ENCODE measurements at places on chromosomes 12 and 14.
A peak's percentile ranks its signal among the peaks of the same experiment; 100 is the strongest.

DNA sequence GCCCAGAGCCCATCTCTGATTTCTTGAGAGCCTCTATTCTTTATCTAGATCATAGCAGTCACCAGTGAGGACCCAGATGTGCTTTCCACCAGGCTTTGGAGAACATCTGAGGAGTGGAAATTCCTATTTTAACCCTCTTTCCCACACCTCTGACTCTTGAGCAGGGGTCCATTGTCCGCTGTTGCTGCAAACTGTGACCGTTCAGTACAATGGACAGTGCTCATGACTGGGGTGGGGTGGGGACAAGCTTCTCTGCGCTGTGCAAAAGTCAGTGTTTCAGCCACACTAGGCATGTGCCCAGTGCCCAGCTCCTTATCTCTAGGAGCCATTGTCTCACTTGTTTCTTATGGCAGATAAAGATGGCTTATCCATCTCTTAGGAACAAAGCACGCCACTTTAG, 16.9 kb upstream of the KRT7 start:
- H3K27ac ChIP-seq = no peak overlapping the region
- H3K27me3 ChIP-seq = peaks cover 74% of the 10 kb centered on the region
- H3K4me3 ChIP-seq = no peak overlapping the region

DNA sequence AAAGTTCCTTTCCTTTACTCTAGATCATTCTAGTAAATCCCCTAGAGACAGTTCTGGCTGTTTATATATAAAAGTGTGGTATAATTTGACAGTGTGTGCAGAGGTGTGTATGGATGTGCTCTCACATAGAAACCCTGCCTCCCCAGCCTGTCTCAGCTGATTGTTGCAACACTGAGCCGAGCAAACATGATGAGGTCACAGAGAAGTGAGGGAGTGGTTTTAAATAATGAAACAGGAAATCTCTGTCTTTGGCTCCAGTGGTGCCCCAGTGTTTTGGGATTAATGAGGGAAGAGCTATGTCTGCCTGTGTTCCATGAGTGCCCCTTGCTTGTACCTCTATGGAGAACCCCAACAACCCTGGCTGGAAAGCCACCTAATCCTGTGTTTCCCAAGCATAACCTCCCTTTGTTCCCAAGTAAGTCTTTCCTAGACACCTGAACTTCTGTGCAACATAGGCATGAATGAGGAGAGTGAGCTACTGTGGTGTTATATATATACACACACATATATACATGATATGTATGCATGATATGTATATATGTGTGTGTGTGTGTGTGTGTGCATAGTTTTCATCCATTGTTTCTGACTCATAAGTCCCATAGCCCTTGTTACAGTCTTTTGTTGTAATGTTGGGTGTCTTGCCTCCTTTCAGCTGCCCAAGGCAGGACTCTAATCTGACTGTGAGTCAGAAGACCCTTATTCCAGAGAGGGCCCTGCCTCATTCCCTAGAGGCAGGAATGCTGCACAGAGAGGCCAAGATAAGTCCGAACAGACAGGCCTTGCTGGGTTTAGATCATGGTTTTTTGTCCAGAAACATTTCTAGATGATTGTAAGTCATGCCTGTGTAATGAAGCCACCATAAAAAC, 18.0 kb downstream of the TRAF3 start:
- H3K27me3 ChIP-seq = no peaks in the 10 kb centered on the region
- peak; percentile 64 for DNase-seq
- H3K4me1 ChIP-seq = peaks cover 50% of the 10 kb centered on the region
- peaks cover 31% of the 10 kb centered on the region for H3K36me3 ChIP-seq

DNA sequence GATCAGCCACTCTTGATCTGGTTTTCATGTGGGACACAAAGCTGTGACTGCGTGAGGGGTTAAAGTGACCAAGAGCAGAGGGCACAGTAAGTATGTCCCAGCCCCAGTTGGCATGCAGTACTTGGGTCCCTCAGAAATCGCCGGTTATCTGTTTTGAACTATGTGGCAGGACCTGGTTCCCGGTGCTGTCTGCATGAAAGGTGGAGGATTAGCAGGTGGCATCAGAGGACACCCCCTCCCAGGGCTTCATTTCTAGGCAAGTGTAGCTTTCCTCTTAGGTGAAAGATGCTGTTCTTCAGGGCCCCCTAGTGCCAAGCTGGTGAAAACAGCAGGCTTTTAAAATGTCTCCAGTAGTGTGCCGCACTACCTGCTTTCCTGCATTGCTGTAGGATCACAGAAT, 57.1 kb downstream of the ATG14 start:
- peak overlapping the region; percentile 88 for H3K27ac ChIP-seq
- no peak overlapping the region for H3K4me3 ChIP-seq

GRCh38 chr14:61644834-61645233, 50.5 kb upstream of the HIF1A start:
- no peaks in the 10 kb centered on the region for H3K27me3 ChIP-seq
- H3K36me3 ChIP-seq = no peaks in the 10 kb centered on the region
- no peak for DNase-seq
- peaks cover 26% of the 10 kb centered on the region for H3K4me1 ChIP-seq
- H3K27ac ChIP-seq = no peak overlapping the region

GRCh38 chr12:96383991-96384390, 16.2 kb downstream of the CDK17 start:
- no peaks in the 10 kb centered on the region for H3K27me3 ChIP-seq
- no peak for DNase-seq
- H3K4me1 ChIP-seq = peaks cover 64% of the 10 kb centered on the region
- no peak overlapping the region for H3K27ac ChIP-seq
- no peak overlapping the region for H3K4me3 ChIP-seq

GRCh38 chr12:62681306-62681705, 214.7 kb downstream of the MON2 start:
- no peaks in the 10 kb centered on the region for H3K36me3 ChIP-seq
- peaks cover 21% of the 10 kb centered on the region for H3K27me3 ChIP-seq
- no peak overlapping the region for H3K4me3 ChIP-seq
- no peak for DNase-seq
- H3K4me1 ChIP-seq = no peaks in the 10 kb centered on the region
- H3K27ac ChIP-seq = no peak overlapping the region

DNA sequence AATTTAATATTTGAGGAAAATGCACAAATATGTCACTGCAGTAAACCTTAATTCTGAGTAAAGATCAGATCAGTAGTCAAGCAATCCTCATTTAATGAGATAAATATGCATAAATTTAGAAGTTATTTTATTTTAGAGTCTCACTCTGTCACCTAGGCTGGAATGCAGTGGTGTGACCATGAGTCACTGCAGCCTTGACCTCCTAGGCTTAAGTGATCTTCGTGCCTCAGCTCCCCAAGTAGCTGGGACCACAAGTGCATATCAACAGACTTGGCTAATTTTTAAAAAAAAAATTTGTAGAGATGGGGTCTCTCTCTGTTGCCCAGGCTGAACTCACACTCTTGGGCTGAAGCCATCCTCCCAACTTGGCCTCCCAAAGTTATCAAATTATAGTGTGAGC, 41.3 kb downstream of the LMO3 start:
- H3K27ac ChIP-seq = no peak overlapping the region
- H3K27me3 ChIP-seq = no peaks in the 10 kb centered on the region
- H3K4me1 ChIP-seq = no peaks in the 10 kb centered on the region
- DNase-seq = no peak
- no peaks in the 10 kb centered on the region for H3K36me3 ChIP-seq
- no peak overlapping the region for H3K4me3 ChIP-seq

- no peaks in the 10 kb centered on the region for H3K36me3 ChIP-seq
- no peak for DNase-seq
- peaks cover 63% of the 10 kb centered on the region for H3K27me3 ChIP-seq
- H3K4me1 ChIP-seq = peaks cover 24% of the 10 kb centered on the region
Observed at GRCh38 chr14:97217111-97217885, 420.1 kb downstream of the VRK1 start.

- no peak for DNase-seq
- H3K36me3 ChIP-seq = no peaks in the 10 kb centered on the region
- H3K27ac ChIP-seq = peak overlapping the region; percentile 4
- peaks cover 26% of the 10 kb centered on the region for H3K4me1 ChIP-seq
- no peak overlapping the region for H3K4me3 ChIP-seq
- H3K27me3 ChIP-seq = peaks cover 4% of the 10 kb centered on the region
Observed at GRCh38 chr12:89756585-89757398, 48.2 kb upstream of the ATP2B1 start.

- no peaks in the 10 kb centered on the region for H3K27me3 ChIP-seq
- H3K27ac ChIP-seq = no peak overlapping the region
- H3K4me1 ChIP-seq = no peaks in the 10 kb centered on the region
Observed at GRCh38 chr14:34438438-34438837, 23.6 kb downstream of the SPTSSA start.

- no peaks in the 10 kb centered on the region for H3K36me3 ChIP-seq
- no peak overlapping the region for H3K4me3 ChIP-seq
- H3K27ac ChIP-seq = no peak overlapping the region
- no peaks in the 10 kb centered on the region for H3K27me3 ChIP-seq
- H3K4me1 ChIP-seq = no peaks in the 10 kb centered on the region
- no peak for DNase-seq
Observed at GRCh38 chr12:103249607-103250006, 246.2 kb downstream of the C12orf42 start.

DNA sequence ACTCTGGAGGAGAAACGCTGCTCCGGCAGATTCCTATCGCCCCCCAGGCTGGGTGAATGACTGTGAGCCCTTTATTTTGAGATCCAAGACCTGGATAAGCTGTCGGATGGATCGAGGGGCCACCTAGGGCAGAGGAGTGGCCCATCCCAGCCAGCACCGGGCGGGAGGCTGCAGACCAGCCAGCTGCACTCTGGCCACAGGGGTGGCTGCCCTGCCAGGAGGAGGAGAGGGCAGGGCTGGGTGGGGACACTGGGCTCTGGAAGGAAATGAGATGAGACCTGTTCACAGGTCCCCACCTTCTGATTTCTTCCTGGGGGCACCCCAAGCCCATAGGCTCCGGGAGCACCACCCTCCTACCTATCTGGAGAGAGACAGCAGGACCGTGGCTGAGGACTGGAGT, 140.0 kb downstream of the PIWIL1 start:
- no peaks in the 10 kb centered on the region for H3K27me3 ChIP-seq
- no peak overlapping the region for H3K27ac ChIP-seq
- no peak for DNase-seq
- no peak overlapping the region for H3K4me3 ChIP-seq
- no peaks in the 10 kb centered on the region for H3K36me3 ChIP-seq

DNA sequence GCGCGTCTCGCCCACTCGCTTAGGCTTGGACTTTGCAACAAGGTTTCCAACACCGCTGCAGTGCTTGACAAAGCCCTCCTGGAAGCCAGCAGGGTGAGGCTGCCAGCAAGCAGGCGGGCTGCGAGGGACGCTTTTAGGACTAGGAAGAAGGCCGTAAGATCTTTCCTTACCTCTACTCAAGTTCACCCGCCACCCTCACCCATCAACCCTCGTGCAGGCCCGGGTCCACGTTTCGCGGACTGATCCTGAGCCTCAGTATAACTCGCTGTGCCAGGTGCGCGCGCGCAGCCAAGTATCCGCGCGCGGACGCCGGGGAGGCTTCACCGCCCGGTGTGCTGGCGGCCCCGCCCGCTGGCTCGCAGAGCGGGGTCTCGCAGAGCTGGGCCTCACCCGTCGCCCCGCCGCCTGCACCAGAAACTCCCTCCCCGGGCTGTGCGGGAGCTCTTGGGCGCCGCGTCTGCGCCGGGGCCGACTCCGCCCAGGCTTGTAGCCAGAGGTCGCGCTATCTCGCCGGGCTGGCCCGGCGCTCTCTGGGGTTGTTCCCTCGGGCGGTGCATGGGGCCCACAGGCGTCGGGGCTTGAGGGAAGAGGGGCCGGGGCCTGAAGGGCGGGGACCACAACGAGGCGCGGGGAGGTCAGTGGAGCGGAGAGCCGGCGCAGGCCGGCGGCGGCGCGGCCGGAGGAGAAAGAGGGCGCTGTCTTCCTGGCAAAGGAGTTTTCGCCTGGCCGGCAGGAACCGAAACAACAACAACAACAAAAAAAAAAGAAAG, 7.6 kb upstream of the SIX1 start:
- H3K4me1 ChIP-seq = peaks cover 33% of the 10 kb centered on the region
- H3K4me3 ChIP-seq = peak overlapping the region; percentile 73
- peaks cover 97% of the 10 kb centered on the region for H3K27me3 ChIP-seq
- H3K27ac ChIP-seq = no peak overlapping the region

DNA sequence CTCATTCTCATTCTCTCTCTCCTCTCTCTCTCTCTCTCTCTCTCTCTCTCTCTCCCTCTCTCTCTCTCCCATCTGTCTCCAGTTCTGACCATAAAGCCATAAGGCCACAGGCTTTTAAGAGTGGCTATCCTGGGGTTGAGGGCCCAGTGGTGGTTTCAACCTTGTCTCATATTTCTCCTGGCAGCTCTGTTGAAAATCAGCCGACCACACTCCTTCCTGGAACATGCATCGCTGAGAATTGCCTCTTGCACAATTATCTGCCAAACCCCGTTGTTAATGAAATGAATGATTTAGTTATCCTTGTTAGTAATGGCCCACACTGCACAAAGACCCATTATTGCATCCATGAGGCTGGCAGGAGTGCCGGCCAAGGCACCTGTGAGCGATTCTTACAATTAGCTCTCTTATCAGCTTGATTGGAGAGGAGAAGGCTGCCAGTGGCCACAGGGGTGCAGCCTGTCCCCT, 30.4 kb upstream of the KCNA5 start:
- H3K36me3 ChIP-seq = no peaks in the 10 kb centered on the region
- no peak overlapping the region for H3K27ac ChIP-seq
- DNase-seq = no peak
- H3K27me3 ChIP-seq = peaks cover 13% of the 10 kb centered on the region

- H3K36me3 ChIP-seq = peaks cover 84% of the 10 kb centered on the region
- H3K27ac ChIP-seq = peak overlapping the region; percentile 100
- peaks cover 98% of the 10 kb centered on the region for H3K4me1 ChIP-seq
- DNase-seq = peak; percentile 58
Observed at GRCh38 chr14:99258876-99259726, 12.9 kb downstream of the BCL11B start.

DNA sequence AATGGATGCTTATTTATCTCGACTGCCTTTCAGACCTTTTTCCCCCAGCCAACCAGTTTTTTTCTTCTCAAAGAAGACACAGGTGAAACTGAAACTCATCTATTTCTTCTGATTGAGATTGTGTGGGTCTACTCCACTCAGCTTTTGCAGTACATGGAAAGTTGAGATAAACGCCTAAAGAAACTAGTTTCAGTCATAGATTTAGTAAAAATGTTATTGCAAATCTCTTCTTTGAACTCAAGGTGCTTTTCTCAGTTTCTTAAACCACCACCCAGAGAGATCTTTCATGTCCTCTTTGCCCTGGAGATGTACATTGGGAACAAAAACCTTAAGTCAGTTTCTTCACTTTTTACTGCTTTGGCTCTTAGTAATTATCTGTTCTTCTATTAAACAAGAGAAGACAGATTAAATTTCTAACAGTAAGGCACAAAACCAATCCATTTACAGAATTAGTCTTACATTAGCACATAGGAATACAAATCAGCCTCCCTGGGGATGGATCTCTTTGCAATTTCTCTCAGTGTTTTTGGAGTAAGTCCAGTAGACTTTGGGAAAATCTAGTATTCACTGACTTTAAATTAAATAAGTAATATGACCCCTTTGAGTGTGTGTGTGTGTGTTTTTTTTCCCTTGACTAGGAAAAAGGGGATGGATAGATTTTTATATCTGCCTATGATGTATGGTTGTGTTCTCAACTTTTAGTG, 11.6 kb downstream of the FBXW8 start:
- no peaks in the 10 kb centered on the region for H3K27me3 ChIP-seq
- H3K27ac ChIP-seq = peak overlapping the region; percentile 94
- H3K4me1 ChIP-seq = peaks cover 94% of the 10 kb centered on the region
- peaks cover 46% of the 10 kb centered on the region for H3K36me3 ChIP-seq

- no peaks in the 10 kb centered on the region for H3K4me1 ChIP-seq
- no peak overlapping the region for H3K27ac ChIP-seq
- no peak overlapping the region for H3K4me3 ChIP-seq
- no peak for DNase-seq
- no peaks in the 10 kb centered on the region for H3K27me3 ChIP-seq
Observed at GRCh38 chr12:5565933-5566599, 134.2 kb downstream of the NTF3 start.

All from activated naive CD4-positive, alpha-beta T cell treated with anti-CD3 and anti-CD28 coated beads, Interleukin-2, amount 10 ng/mL, durations not matched to agents 7 days and 5 days (primary cell).